ENCODE measurements at places on chromosomes 16 and 17.

GRCh38 chr16:4583906-4584305, 27.8 kb downstream of the C16orf96 start:
- DNase-seq, result no peak

GRCh38 chr16:11057711-11058345, 113.5 kb downstream of the CLEC16A start:
- no peak for DNase-seq

DNA sequence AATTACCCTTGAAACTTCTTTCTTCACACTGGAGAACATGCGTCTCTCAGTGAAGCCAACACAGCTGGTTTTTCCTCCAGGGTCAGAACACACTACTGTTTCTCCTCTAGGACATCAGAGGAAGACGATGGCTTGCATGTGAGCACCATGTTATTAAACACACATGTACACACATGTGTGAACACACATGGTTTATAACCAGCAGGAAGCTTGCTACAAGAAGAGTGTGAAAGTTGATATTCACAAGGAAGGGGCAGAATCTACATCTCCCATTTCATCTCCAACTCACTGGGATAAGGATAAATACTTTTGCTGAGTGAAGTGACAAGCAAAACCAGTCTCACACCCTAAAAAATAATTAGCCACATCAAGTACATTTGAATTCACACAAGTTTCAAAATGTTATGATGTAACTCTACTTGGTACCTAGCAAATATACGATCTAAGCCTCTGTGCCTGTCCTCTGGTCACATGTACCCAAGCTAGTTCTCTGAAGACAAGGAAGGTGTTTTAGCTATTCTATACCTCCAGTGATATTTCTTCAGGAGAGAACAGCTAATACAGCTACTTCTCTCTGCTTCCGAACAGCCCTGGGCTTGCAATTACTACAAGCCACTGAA, 127.7 kb downstream of the PARN start:
- no peak for DNase-seq

DNA sequence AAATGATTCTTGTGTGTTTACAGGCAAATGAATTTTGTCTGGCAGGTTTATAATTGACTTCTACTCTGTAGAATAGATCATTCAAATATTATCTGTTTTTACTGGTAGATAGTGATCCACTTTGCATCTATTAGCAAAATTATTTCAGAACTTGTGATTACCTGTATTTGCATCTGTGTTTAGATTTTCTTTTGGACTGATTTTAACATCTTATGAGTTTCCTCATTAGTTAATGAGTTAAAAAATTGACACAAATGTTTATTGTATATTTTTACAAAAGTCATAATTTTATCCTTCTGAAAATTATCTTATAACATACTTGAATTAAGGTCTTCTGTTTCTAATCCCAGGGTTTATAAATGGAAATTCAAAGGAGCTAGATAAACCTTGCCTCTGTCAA, 132.0 kb upstream of the KCNJ16 start:
- no peak for DNase-seq

DNA sequence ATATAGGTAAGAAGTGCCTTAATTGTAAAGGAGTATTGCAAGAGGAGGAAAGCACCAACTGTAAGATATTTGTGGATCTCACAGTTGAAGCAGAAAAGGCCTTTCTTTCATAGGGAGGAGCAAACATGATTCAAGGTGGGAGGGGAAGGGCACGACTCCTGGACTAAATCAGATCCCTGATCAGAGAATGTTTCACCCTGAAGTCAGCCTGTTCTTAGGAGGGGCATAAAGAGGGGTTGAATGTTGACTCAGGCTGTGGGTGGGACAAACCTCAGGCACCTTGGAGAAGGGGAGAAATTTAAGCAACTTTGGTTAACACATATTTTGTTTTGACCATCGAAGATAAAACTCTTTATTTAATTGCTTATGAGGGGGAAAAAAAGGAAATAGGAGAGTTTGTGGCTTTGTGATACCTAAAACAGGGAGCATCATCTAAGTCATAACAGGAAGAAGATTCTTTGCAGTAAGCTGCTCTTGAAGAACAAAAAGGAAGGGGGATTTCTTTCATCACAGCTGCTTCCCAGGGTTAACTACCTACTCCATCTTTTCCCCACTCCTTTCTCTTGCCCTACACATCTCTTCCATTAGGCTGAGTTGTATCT, 158.6 kb upstream of the ZNF267 start:
- no peak for DNase-seq

GRCh38 chr17:81460856-81461460, 51.6 kb downstream of the ACTG1 start:
- no peak for DNase-seq

GRCh38 chr16:30524575-30525568, 1.5 kb downstream of the ZNF768 start:
- no peak for DNase-seq

- DNase-seq, result no peak
These were observed 193.5 kb downstream of the WWOX start for GRCh38 chr16:78292844-78293380.

- no peak for DNase-seq
These were observed 10.8 kb downstream of the SLC22A31 start for GRCh38 chr16:89189358-89190025.

GRCh38 chr17:32927724-32928585, at the start of gene TMEM98:
TMEM98 (plus strand) TSS chr17:32928153; CDS start chr17:32931529, 3,376 bp downstream.
- DNase-seq, result no peak

DNA sequence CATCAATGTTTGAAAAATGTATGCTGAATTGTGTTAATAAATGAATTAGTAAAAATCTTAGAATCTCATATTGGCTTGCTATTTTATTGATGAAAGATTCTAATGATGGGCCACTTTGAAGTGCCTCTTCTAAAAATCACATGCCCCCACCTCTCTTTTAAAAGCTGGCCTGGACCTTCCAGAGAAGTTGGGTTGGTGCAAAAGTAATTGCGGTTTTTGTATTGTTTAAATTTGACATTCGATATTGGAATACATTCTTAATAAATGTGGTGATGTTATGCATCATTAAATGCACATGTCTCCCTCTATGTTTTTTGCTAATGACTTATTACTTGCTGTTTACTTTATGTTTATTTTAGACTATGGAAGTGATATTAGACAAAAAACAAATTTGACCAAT, 314.6 kb upstream of the C16orf82 start:
- no peak for DNase-seq

- DNase-seq, result no peak
These were observed 10.9 kb downstream of the ADGRG1 start for GRCh38 chr16:57639172-57639887.

GRCh38 chr17:52181782-52182181, 23.3 kb upstream of the CA10 start:
- DNase-seq, result no peak

- DNase-seq, result no peak
These were observed 4.8 kb downstream of the MARVELD3 start for GRCh38 chr16:71630808-71631207.
